ENCODE measurements at places on chromosomes 7 and 10.

DNA sequence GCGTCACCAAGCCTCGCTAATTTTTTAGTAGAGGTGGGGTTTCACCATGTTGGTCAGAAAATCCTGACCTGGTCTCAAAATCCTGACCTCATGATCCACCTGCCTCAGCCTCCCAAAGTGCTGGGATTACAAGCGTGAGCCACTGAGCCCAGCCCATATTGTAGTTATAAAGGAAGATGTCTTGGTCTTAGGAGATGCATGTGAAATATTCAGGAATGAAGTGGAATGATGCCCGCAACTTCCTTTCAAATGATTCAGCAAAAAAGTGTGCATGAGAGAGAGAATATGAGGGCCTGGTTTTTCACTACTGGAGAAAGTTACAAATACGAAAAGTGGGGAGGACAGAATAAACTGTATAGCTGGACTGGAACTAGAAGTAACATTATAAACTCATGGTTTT is 15.9 kb downstream of the TMEM209 start:
- DNase-seq = no peak

DNA sequence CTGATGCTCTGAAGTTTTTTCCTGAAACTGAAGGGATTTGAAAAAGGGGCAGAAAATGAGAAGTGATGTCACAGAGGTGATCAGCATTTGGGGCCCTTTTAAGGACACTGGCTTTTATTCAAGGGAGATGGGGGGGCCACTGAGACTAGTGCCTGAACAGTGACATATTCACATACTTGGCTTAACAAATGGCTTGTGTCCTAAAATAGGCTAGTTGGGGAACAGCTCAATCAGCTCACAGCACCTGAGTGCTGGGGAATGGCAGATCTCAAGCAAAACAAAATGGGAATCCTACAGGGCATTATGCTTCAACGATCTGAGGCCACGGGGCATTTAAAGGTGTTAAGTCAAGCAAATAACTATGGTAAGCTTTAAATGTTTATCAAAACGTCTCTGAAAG is 90.1 kb downstream of the UBE2H start:
- no peak for DNase-seq

GRCh38 chr7:7851381-7851780 is 117.2 kb upstream of the GLCCI1 start:
- DNase-seq = no peak

DNA sequence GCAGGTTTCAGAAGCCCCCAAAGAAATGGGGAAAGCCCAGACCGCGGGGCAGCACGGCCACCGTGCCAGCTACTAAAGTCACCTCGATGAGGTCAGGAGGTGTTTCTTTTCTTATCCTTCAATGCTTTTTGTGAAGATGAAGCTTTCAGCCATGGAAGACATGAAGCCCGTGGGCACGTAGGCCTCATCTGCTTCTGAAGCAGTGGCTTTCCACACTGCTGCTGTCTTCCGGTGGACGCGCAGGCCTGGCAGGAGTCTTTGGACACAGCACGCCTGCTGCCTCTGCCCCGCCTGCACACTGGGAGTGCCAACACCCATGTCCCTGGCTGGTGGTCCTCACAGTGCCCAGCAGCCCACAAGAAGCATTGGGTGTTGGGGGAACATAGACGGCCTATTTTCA is 185.5 kb downstream of the EBF3 start:
- DNase-seq = no peak

GRCh38 chr10:71763352-71764127 is 9.8 kb downstream of the VSIR start:
- DNase-seq = no peak

Data from GM19239 (cell line).